Fibroblast of skin of left quadriceps (primary cell): ENCODE measurements at places on chromosomes 2 and 18.

DNA sequence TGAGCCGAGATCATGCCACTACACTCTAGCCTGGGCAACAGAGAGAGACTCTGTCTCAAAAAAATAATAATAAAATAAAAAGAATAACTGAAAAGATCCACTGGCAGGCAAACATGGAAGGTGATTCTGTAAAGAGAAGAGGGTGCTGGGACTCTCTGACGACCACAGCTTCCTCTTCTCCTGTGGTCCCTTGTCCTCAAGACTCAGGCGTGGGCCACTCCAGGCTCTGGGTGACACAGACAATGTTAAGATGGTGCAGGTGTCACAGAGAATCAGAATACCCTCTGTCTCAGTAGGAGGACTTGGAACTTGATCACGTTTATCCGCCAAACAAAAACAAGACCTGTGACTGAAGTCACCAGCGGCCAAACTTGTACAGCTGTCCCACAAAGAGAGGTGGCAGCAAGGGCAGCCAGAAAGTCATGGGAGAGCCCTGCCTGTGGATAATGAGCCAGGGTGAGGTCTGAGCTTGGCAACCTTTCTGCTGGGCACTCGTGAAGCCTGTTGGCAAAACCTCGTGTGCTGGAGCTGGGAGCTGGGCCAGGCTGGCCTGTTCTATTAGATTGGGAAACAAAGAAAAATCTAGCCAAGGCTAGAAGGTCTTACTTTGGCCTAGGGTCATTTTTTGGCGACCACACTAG lies 76.4 kb upstream of the ITGA6 start:
- no peak for DNase-seq

GRCh38 chr18:22451796-22452195 lies 34.1 kb upstream of the CTAGE1 start:
- DNase-seq: no peak

- no peak for DNase-seq
Observed at GRCh38 chr2:53756644-53757043, 11.0 kb upstream of the CHAC2 start.

GRCh38 chr18:709771-710170 lies 2.7 kb downstream of the ENOSF1 start:
- no peak for DNase-seq

DNA sequence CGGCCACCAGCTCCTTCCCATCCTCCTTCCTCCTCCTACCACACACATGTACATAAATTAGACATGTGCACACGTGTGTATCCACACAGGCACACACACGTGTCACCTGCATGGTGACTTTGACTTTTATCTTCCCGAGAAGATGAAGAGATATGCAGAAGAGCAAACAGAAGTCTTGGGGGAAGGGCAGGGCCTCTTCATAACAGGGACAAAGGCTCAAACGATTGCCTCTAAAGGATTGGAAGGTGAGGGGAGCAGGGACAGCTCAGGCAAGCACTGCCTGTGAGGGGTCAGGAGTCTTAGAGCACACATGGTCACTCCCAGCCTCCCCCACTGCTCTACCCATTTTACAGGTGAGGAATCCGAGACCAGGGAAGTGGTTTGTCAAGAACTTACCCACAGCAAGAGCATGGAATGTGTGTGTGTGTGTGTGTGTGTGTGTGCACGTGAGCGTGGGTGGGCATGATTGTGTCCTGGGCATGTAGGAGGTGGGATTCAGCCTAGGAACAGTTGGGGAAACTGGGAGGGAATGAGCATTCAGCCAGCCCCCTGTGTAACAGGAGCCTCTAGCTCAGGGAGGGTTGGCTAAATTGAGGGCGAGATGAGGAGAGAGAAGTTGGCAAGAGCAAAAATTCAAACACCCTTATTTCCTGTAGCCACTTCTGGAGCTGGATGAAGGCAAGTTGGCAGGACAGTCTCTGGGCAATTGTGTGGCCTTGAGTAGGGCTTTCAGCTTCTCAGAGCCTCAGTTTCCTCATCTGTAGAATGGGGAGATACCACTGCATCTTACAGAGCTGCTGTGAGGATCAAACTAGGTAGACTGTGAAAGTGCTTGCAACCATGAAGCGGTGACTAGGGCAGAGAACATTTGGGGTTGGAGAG lies 24.2 kb downstream of the CIB4 start:
- DNase-seq: no peak

DNA sequence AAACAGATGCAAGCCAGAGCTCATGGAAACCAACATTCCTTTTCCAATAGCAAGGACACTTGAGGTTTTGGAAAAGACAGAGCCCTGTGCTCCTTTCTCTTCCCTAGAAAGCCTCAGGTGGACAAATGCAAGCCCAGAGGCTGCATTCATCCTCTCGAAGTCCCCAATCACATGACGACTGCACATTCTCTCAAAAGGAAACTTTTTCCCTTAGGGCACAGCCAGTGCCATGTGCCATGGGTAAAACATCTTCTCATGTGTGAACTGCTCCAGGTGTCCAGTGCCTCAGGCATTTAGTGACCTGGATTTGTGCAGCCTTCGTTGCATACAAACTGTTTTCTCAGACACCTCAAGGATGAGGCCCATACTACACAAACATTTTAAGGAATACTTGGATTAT lies 140.7 kb downstream of the LAMA1 start:
- no peak for DNase-seq

- peak; percentile 70 for DNase-seq
Observed at GRCh38 chr2:23637011-23637778, 252.2 kb downstream of the KLHL29 start.

DNA sequence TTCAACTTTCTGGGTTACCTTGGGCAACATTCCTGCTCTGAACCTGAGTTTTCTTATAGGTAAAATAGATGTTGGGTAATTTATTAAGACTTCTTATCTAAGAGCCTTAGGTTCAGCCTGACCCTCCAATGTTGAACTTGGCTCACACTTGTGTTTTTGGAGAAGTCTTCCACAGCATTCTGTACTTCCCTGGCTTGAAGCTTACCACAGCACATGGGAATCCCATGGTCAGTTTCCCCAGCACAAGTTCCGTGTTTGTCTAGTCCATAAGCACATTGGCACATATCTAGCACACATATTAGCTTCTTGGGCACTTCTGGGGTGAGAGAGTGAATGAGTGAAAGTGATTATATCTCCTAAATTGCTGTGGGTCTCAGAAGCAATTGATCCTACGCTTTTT lies 782.5 kb upstream of the HS6ST1 start:
- DNase-seq: no peak

DNA sequence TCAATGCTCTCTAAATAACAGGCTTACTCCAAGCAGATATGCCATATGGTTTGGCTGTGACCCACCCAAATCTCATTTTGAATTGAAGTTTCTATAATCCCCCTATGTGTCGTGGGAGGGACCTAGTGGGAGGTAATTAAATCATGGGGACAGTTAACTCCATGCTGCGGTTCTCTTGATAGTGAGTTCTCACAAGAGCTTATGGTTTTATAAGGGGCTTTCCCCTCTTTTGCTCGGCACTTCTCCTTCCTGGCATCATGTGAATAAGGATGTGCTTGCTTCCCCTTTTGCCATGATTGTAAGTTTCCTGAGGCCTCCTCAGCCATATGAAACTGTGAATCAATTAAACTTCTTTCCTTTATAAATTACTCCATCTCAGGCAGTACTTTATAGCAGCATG lies 302.7 kb upstream of the ZC3H15 start:
- DNase-seq: no peak

GRCh38 chr2:111157071-111157661 lies 36.5 kb downstream of the BCL2L11 start:
- DNase-seq: no peak

DNA sequence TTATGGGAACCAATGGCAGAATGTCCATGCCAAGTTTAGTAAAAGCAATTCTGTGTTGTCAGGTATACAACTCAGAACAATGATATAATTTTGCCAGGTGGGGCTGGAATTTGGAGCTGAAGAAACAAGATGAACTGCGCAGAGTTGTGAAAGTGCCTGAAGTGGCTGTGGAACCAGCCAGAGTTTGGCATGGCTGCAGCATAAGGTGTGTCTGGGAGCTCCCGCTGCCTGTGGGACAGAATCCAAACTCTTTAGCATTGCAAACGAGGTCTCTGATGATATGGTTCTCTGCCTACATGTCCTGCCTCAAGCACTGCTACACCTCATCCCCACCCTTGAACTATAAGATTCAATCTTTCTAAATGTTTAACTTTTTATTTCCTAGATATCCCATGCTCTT lies 909.7 kb downstream of the EPHA4 start:
- DNase-seq: no peak

DNA sequence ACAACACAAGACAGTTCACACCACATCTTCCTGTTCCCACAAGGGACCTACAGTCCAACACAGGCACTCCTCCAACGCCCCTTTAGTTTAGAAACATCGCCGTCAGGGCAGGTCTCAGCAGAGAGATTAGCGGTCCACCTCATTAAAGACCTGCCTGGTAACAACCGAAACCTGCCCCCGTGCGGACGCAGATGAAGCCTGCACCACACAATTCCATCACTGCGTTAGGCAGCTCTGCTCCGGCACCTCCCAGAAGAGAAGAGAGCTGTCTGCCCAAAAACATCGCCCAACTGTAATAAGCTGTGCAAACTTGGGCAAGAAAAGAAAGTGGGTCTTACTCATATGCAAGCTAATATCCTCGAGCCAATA lies 32.7 kb downstream of the ZNF516 start:
- no peak for DNase-seq

DNA sequence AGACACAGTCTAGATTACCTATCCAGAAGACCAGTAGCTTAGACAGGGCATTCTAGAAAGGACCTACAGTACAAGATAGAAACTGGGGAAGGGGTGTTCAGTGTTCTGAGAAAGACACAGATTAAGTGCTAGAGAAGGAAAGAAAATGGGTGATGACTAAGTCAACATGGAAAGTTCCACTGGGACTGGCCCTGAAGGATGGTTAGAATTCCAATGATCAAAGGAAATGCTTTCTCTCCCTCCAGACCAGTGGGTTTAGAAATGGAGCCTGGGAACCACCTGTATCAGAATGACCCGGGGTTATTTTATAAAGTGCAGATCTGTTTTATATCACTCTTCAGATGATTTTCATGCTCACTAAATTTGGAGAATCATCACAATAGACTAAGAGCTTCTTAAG lies 5.8 kb upstream of the COLEC12 start:
- DNase-seq: no peak

DNA sequence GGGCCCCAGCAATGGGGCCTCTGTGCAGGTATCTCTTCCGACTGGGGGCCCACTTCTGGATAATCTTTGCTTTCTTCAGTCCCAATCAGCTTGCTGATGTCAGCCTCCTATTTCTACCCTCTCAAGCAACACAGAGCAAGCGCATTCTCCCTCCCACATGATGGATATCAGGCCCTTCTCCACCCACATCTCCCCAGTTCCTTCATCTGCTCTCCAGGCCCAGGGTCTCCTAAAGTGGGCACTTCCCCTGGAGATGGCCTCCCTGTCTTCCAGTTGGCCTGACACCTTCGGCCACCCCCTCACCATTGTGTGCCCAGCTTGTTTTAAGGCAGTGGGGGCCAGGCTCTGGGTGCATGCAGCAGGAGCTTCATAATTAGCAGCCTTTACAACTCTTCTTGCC lies 96.6 kb upstream of the MCFD2 start:
- DNase-seq: no peak

- no peak for DNase-seq
Observed at GRCh38 chr2:112138159-112139032, at the start of gene FBLN7. Gene FBLN7, plus strand, starts transcription at chr2:112138385. Its CDS starts 271 bp downstream, at chr2:112138656.

DNA sequence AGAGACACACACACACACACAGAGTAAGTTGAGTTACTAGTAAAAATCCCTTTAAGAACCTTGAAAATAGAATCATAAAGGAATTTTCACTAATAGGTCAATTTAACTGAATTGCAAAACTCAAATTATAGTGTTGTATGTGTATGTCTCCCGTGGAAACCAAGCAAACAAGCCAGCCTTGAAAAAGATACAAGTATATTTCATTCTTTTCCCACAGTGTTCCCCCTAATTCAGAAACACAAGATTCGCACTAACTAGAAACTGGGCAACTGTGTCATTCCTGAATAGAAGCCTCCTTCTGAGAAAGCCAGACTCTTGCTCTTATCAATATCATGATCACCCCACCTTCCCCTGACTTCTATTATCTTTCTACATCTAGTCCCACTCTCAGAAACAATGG lies 229.5 kb downstream of the PIEZO2 start:
- DNase-seq: no peak

GRCh38 chr2:119645173-119645855 lies 33.7 kb upstream of the TMEM177 start:
- DNase-seq: peak; percentile 8

DNA sequence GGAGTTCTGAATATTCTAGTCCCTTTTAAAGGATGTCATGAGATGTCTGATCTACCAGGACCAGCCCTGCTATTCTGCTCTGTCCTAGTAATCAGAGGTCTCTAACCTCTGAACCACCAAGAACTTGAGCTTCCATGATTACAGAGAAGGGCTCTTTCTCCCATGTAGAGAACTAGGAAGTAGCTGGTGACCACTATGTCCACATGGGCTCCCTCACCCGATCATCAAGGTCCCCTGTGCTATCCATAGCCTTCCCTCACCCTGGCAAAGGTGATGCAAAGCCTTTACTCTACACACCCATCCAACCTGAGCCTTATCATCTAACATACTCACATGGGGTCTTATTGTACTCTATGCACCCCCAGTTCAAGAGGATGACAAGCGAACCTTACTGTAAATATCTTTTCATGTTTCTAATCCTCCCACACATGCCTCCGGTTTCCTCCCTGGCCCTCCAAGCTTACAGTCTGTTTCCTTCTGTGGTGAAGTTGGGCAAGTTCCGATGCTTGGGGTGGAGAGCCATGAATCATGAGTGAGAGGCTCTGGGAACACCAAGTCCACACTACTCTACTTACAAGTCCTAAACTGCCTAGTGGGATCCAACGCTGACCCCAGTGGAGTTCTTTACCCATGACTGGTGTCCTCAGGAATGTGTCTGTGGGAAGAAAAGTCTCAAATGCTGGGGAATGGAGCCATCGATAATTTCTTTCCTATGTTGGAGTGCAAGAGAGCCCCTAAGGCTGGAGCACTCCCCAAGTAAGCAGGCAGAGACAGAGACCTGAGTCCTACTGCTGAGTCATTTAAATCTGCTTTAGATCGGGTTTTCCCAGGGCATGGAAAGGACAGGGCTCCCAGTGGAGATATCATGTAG lies 73.3 kb upstream of the KLF7 start:
- DNase-seq: peak; percentile 100

DNA sequence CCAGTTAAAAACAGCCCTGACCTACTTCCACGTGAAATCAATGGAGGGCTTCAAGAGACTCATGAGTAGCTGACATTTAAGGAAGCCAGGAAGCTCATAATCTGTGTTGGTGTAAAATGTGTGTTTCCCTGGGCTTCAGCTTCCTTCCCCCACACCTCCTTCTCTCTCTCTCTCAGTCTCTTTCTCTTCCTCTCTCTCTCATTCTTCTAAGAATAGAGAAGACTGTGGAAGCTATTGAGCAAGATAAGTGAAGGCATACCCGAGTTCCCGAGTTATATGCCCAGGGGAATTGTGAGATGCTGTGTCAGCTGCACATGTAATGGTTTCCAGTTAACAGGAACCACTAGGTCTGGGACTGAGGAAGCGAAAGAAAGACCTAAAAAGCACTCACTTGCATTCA lies 199.4 kb downstream of the NYAP2 start:
- DNase-seq: peak; percentile 4

- no peak for DNase-seq
Observed at GRCh38 chr2:76270096-76270710, 559.5 kb upstream of the GCFC2 start.

- peak; percentile 48 for DNase-seq
Observed at GRCh38 chr2:74696829-74697228, 42.8 kb downstream of the SEMA4F start.
